Prostate gland (tissue), 2 donors: ENCODE measurements at places on chromosomes 5 and 9.

- DNase-seq = no peak
Measured at GRCh38 chr5:68333649-68334552, 118.3 kb downstream of the PIK3R1 start.

GRCh38 chr9:113520109-113520642, 56.6 kb downstream of the RGS3 start:
- DNase-seq = no peak

- no peak for DNase-seq
Measured at GRCh38 chr5:10360686-10361085, 7.2 kb downstream of the MARCHF6 start.

DNA sequence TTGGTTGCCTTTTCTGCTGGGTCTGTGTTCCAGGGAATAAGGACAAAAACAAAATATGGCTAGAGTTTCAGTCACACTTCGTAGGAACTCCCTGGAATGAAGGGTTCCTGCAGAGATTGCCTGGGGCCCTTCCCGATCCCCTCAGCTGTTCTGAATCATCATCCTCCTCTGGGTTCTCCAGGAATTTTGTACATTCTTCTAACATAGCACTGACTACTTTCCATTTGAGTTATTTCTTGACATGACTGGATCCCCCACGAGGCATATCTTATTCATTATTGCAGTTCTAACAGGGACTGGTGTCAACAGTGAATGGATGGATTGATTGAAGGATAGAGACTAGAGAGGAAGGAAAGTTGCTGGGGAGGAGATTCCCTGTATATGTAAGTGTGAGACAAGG, 49.2 kb upstream of the TNC start:
- no peak for DNase-seq

GRCh38 chr9:91197232-91198181, 164.2 kb downstream of the AUH start:
- peak; percentile 91 for DNase-seq

DNA sequence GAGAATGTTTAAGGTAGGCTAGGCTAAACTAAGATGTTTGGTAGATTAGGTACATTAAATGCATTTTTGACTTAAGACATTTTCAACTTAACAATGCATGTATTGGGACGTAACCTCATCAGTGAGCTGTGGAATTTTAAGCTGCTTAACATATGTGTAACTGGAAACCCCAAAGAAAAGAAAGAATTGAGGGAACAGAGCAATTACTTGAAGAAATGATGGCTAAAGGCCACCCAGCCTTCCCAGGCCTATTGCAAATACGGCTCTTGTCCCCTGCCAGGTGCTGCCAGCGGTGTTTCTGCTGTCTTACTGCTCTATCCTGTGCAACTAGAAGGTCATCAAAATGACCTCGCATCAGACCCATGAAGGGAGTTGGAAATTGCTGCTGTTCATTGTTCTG, 52.0 kb downstream of the RICTOR start:
- no peak for DNase-seq

DNA sequence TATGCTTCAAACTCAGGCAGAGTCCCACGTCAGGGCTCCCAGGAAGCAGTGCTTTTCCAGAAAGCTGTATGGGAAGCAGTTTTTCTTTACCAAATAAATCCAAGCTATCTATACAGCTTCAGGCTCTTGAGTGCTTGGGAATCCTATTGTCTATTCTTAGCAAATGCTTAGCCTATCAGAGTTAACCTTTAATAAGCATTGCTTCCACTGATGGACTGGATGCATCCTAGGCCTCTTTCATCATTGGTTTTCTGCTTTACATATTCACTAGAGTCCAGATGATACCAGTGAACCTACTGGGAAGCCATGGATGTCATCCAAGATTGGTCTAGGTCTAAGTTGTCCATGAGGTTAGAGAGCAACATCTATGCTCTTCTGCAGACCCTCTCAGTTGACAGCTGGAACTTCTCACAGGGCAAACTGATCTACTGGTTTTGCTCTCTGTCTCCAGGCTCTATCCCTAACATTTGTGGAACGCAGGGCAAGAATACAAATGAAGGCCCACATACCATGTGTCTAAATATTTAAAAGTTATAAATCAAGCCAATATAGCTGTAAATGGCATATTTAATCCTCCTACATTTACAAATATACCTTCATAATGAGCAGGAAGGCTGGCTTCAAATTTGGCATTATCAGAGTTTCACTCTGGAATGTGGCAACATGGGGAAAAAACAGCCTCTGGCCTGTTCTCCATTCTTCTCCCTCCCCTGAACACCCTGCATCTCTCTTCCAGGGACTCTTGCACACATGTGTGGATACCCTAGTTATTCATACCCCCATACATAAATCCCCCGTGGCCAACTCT, 49.8 kb upstream of the PLPP1 start:
- no peak for DNase-seq

- DNase-seq = no peak
Measured at GRCh38 chr5:157718519-157718918, 12.7 kb upstream of the THG1L start.

DNA sequence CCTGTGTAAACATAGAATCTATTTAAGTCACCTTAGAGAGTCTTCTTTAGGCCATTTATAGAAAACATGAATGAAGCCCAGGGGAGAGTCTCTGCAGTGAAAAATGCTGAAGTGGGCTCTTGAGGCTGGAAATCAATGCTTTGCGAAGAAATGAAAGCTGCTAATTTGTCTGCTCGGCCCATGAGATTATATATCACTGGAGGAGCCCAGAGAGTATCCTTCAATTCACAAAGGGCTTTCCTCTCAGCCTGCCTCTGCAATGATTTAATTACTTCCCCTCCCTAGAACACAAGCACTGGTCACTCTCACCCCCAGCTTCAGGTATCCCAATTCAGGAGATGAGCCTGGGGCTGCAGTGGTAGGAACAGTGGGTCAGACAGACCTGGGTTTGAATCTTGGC, 8.2 kb upstream of the DRD1 start:
- DNase-seq = no peak

DNA sequence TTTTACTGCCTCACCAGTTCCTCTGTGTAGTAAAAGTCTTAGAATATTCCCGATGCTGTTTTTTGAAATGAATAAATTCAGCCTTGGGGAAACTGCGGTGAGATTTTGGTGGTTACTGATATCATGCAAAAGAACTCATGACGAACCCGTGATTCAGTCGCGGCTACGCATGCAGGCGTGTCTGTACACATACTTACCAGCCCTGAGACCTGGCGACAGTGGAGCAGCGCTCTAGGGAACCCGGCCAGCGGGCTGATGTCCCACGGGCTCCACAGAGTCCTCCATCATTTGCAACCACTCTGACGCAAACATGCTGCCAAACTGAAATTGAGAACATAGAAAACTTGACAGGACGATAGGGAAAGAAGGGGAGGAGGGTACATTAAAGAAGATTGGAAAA, 315.6 kb upstream of the DAB2 start:
- DNase-seq = no peak

- no peak for DNase-seq
Measured at GRCh38 chr9:130557077-130557468, 22.3 kb upstream of the FUBP3 start.

DNA sequence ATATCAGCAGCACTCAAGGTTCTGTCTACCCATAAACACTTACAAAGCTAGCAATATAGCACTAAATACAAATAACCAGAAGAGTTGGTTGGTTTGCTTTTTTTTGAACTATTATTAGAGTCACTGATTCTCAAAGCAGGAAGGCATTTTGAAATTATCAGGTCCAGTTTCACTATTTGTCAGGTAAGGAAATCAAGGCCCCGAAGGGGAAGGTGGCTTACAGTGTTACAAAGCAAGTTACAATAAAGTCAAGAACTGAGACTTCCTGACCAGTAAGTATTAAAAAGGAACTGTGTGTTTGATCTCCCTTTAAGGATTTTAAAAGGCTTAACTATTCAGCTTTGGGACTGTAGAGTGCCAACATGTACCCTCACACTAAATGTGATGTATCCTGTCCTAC, 10.8 kb downstream of the C5orf15 start:
- DNase-seq = no peak

GRCh38 chr5:16585041-16585667, 31.6 kb downstream of the RETREG1 start:
- no peak for DNase-seq

DNA sequence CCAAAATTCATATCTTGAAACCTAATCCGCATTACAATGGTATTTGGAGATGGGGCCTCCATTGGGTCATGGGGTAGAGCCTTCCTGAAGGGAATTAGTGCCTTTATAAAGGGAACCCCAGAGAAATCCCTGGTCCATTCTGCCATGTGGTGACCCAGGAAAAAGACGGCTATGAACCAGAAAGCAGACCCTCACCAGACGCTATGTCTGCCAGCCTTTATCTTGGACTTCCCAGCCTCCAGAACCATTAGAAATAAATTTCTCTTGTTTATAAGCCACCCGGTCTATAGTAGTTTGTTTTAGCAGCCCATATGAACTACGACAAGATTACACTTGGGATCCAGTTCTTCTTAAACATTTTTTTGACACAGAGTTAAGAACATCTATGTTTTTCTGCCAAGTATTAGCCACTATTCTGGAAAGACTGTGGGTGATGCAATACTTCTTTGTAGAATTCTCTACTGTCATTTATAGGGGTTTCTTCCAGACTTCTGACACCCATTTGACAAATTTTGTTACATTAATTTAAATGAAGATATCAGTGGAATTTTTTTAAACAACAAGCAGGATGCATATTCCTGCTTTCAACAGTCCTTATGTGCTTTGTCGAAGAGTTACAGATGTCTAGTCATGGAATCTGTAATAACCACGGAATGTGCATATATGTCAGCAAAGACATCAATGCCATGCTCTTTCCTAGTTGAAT, 572.4 kb downstream of the NR2F1-AS1 start:
- no peak for DNase-seq

- DNase-seq = no peak
Measured at GRCh38 chr5:59067956-59068656, 485.2 kb downstream of the RAB3C start.

- peak; percentile 81 for DNase-seq
Measured at GRCh38 chr5:31935496-31936369, 238.4 kb downstream of the GOLPH3 start.

DNA sequence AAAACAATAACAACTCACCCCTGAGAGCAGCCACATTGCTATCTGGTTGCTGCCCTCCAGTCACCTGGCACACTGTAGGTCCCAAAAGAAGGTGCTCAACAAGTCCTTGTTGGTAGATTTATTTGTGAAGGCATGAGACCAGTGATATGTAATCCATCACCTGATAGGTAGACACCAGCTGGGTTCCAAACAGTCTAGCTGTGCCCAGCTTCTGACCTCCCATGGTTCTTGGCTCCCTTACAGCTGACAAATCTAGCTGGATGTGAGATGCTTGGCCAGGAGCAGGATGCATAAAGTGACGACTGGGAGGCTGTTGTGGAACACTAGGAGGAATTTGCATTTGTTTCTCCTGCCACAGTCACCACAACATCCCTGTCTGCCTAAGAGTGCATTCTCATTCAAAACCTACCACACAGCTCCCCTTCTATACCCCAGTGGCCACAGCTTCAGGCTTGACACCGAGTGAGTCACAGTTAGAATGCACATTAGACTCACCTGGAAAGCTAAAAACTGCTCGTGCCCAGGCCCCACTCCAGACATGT, 7.8 kb upstream of the VLDLR start:
- DNase-seq = no peak

DNA sequence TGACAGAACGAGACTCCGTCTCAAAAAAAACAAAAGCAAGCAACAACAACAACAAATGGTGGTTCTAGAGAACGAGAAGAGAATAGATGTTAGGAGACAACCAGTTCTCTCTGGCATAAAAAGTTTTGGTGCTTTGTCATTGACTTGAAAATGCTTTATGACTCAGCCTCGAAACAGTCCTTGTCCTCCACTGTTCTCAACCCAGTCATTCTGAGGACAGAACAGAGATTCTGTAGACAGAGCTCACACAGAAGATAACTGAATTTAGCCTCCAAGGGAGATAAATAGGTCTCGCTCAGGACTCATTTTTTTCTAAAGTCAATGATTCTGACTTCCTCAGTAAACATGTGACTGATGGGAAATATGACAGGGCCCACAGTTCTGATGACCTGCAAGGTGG, 76.0 kb upstream of the FSTL4 start:
- no peak for DNase-seq

DNA sequence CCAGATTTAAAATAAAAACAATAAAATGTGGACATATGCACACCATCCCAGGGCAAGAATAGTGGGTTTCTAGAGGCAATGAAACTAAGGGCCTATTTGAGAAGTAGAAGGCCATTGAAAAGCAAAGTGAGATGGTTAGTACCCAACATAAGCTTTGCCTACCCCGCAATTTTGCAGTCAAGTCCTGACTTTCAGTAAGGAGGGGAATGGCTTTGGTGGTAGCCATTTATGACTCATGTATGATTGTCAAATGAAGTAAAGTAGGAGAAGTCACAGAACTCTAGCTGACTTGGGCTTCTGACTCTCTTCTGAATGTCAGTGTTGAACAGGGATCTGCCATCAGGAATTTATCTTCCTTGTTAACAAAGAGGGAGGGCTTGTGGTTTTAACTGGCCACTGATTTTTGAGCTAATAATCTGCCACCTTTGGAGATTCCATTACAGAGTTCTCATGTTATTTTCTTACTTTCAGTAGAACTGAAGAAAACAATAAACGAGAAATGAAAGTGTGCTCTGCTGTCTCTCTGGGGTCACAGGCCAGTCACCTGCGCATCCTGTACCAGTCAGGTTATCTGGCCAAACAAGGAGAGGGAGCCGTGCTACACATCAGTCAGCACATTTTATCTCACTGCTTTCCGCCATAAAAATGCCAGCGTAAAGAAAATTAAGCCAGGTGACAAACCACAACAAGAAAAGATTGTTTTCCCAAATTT, 14.3 kb upstream of the SNCAIP start:
- DNase-seq = no peak

DNA sequence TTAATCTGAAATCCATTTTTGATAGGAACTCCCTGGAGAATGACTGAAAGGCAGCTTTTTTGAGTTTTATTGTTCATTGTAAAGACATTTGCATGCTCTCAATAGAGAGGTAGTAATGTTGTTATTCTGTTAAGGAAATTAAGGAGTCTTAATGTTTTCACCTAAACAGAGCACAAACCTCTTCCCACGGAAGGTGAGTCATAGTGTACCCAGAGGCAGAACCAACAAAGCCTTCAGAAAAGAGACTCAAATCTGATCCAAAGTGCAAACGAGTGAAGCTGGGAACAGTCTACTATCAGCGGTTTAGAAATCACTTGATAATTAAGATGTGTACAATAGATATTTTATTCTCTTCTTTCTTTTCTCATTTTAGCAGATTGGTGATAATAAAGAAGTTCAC, 470.5 kb downstream of the PLK2 start:
- no peak for DNase-seq

GRCh38 chr9:136373300-136374182, at the start of gene CARD9:
Gene CARD9, minus strand, starts transcription at chr9:136373669. Its CDS starts 1,591 bp downstream, at chr9:136372078.
- DNase-seq = no peak

DNA sequence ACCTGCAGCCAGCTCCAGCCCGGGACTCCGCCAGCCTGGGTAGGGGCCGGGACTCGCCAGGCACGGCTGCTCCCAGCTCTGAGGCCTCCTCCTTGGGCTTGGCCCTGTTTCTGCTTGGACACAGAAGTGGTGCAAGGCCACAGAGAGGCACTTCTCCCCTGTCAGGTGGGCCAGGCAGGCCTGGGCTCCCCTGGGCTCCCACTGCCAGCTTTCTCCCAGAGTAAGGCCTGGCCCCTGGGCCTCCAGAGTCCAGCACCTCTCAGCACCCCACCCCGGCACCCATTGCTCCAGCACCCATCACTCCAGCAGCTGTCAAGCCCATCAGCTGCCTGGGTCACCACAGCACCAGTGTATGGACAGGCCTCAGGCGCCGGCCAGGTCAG, 71.1 kb upstream of the LRRTM2 start:
- no peak for DNase-seq

- no peak for DNase-seq
Measured at GRCh38 chr5:83029912-83030311, 47.3 kb downstream of the TMEM167A start.
